ENCODE measurements at places on chromosomes 2 and 18.

DNA sequence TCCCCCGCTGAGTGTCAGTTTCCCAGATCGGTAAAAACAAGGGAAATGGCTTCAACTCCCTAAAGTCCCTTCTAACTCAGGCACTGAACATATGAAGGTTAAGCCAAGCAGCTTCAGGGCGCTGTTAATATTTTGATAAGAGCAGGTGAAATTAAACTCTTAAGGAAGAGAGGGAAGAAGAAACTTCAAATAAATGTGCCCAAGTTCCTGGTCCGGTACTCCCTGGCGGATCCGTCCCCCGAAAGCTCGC lies 564 bp downstream of the TRABD2A start:
- no peak for DNase-seq

DNA sequence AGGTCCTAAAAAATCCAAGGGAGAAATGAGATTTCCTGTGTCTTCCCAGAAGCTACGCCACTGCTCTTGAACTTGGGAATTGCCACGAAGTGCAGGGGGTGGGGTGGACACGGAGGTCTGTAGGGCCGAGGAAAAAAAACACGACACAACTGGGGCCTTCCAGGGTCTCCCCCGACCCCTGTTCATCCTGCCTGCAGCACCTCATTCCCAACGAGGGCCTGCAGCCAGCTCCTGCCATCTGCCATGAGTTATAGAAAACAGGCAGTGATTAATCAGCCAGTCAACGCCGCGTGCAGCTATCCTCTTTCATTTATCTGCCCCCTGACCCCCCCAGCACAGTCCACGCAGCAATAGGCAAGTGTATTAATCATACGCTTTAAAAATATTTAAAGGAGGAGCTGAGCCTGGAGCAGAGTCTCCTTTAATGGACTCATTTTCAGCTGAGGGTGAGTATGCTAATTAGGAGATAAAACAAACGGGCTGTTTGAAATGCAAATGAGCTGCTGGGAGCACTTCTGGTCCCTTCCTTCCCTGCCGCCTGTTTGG lies 209.9 kb downstream of the TFCP2L1 start:
- DNase-seq, result peak; percentile 49

DNA sequence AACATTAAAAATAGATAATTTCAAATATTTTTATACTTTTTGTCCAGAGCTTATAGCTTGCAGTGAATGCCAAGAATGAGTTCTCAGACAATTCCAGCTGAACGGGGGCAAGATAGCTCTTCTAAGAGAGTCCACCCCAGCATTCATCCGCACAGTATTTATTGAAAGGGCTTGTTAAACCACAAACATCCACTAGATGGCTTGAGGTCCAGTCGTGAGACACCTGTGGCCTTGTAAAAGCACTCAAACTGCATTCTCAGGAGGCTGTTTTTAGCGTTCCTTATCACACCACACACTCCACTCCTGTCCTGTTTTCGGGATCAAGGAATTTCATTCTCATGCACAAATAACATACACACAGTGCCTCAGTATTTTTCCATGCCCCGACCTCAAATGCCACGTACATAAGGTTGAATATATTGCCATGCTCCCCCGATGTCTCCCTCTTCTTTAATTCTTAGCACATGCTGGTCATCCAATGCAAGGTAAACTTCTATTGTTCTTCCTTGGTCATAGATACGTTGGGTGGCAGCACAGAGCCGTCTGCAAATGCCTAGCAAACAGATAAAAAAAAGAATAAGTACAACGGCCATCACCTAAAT lies 47.4 kb downstream of the DNAJC10 start:
- DNase-seq, result no peak

DNA sequence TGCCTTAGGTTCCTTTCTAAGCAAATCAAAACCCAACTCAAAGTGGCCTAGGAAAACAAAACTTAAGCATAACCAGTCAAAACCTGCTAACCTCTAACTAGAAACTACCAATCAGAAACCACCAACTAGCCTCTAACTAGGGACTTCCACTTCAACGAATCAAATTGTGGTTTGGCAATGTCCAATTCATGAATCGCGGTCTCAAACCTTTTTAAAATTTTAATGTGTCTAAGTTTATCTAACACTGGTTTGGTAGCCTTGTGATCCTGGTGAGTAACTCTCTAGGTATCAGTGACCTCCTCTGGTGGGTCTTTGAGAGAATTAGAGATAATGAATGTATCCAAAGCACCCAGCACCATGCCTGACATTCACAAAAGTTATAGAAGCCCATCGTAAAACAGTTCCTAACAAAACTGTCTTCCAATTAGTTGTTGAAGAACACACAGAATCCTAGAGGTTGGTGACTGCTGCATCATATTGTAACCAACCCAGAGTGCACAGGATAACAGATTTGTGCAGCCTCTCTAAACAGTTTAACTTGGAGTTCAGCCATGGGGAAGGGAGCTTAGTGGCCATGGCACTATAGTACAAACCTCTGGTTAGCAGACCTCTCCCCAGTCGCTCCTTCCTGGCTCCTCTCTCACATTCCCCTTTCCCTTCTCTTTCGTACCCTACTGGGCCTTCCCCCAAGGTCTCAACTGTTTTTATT lies 45.2 kb upstream of the B3GNT2 start:
- no peak for DNase-seq

GRCh38 chr2:143182649-143183048 lies 53.4 kb downstream of the ARHGAP15 start:
- DNase-seq, result no peak

Data from activated T-cell treated with anti-CD3 and anti-CD28 coated beads for 48 hours (primary cell).